NB4 (cell line): ENCODE measurements at places on chromosomes 4 and X.

GRCh38 chr4:1839282-1839681, 16.7 kb downstream of the LETM1 start:
- DNase-seq, result no peak

DNA sequence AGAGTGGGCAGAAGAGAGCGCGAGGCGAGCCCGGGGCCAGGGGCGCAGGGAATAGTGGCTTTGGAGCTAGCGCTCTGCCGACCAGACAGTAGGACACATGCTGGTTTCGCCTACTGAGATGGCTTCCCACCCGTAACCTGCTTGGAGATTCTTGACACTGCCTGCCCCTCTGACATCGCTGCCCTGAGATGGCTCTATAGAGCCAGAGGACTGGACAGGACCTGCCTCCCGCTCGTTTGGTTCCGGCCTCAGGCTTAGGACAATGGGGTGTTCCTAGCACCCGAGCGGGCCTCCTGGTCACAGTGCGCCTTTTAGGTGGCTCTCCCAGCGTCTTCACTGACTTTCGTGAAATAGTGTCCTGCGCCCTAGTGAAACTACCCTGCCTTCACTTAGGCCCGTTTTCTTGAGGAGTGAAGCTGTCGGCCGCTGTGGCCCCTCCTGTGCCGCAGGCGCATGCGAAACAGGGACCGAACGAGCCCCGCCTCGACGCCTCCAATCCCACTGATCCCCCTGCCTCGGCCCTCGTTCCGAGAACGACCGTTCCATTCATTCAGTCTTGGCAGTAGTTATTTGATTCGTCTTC, 608 bp downstream of the TAF1 start:
- peak; percentile 60 for DNase-seq

DNA sequence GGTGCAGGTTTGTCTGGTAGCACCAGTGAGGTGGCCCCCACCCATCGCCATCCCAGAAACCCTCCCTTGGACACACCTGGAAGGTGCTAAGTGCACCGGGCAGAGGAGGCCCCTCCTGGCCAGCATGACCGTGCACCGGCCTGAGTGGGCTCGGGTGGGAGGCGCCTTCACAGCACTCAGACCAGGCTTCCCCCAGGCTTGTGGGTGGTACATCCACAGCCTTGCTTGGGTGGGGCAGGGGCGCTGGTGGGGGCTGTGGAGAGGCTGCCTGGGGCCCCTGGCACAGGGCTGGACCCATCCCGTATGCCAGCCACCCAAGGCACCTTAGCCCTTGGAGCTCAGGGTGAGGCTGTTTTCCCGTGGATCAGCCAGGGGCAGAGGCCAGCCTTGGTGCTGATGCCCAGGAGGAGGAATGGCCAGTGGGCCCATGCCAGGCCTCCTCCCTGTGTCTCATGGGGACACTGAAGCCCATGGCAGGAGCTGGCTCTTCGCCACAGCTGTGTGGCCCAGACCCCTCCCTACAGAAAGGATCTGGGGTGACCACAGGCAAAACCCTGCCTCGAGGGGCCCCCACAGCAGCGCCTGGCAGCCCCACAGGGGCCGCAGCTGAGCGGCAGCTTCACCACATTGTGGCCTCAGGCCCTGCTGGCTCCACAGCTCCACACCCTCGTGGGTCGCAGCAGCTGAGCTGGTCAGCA, 21.4 kb downstream of the NKX1-1 start:
- no peak for DNase-seq

DNA sequence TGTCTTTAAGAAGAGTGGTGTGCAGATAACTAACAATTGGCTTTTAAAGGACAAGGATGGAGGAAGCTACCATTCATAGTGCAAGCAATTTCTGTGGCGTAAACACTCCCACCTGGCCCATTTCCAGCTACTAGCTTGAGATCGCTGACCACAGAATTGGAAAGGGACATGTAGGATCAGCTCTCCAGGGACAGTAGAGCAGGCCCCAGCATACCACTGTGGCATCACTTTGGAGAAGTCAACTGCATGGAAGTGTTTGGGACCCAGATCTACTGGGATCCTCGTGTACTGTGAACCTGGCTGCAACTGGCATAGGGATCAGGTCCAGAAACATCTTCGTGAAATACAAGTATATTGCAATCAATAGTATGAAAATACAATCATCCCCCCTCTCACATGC, 515.0 kb downstream of the INPP4B start:
- DNase-seq, result no peak

GRCh38 chrX:148416931-148417330, 83.5 kb upstream of the AFF2 start:
- DNase-seq, result no peak

DNA sequence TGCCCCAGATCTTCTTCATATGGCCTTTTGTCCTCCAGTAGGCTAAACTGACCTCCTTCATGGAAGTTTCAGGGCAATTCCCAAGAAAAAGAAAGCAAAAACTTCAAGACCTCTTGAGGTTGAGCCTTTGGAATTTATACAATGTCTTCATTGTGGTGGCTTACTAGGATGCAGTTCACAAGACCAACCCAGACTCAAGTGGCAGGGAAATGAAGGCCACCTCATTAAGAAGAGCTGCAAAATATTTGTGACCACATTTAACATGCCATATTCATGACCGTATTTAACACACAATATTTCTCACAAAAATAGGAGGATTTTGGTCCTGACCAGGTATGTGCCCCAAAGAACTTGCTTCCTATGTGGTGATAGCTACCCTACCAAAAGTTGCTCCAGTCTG, 605.5 kb upstream of the PITX2 start:
- DNase-seq, result no peak

DNA sequence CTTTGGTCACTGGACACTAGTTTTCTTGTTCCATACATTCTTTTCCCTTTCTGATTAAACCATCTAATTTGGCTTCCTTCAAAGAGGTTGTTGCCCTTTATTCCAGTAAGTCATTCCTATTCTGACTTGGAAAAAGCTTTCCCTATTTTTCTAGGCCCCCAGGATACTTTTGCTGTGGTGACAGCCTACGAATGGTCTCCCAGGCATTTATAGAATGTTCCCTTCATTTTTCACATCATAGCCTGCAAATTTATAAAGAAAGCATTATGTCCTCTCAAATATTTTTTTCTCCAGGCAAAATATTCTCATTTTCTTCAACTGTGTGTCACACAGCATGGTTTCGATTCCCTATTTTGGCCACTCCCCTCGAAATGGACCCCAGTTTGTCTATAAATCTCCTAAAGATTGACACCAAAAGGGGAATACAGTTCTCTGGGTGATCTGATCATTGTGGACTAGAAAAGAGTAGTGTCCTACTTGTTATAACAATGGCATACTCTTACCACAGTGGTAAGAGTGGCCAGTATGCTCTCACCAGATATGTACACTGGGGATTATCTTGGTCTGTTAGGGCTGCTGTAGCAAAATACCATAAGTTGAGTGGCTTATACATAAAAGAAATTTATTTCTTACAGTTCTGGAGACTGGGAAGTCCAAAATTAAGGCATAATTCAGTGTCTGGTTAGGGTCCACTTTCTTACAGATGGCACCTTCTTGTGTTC, 41.5 kb upstream of the BMP2K start:
- DNase-seq, result no peak

GRCh38 chr4:38610521-38610920, 53.5 kb upstream of the KLF3 start:
- DNase-seq, result no peak

DNA sequence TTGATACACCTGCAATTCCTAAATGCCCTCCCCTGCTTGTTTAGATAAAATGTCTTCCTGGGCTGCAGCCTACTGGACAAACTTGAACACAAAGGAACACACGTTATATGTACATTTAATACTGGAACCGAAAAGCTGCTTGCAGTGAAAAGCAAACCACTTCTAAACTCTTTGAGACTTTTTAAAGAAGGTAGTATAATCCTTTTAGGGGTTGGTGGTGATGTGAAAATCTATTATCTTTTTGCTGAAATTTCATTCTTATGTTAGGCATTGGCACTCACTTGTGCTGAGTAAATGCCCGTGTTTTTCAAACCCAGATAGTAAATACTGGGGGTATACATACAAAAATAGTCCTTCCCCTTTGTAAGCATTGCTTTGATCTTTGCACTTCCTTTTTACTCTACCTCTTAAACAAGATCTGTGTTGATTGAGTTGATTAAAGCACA, 2.2 kb downstream of the NFKB1 start:
- peak; percentile 50 for DNase-seq

- DNase-seq, result no peak
Observed at GRCh38 chr4:145045180-145045579, 52.8 kb downstream of the ANAPC10 start.

GRCh38 chr4:74316397-74316796, 8.1 kb downstream of the EPGN start:
- DNase-seq, result no peak

GRCh38 chr4:181646864-181647263, 596.3 kb upstream of the TENM3 start:
- no peak for DNase-seq

GRCh38 chr4:40908702-40909362, 159.1 kb downstream of the NSUN7 start:
- DNase-seq, result peak; percentile 90

- DNase-seq, result peak; percentile 37
Observed at GRCh38 chrX:154374313-154375155, at the start of gene FLNA. FLNA (minus strand) TSS chrX:154374634; CDS start chrX:154371245, 3,389 bp downstream.

- DNase-seq, result no peak
Observed at GRCh38 chrX:119374736-119375135, 24.4 kb upstream of the SLC25A43 start.

DNA sequence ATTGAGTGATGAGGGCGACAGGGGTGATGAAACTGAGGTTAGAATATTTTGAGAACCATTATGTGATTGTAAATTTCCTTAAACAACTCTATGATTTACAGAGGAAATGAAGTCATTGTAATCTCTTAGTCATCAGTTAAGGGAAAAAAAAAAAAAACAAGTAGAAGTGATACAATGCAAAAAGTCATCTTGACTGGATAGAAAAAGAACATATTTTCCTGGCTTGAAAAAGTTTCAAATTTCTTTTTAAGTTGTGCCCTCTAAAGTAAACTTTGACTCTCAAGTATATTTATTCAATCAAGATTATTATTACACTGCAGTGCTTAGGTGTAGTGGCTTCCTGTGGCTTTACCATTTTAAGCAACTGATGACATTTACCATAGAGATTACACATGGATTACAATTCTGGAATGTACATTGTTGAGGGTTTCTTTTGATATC, 40.6 kb downstream of the GABRB1 start:
- DNase-seq, result no peak

DNA sequence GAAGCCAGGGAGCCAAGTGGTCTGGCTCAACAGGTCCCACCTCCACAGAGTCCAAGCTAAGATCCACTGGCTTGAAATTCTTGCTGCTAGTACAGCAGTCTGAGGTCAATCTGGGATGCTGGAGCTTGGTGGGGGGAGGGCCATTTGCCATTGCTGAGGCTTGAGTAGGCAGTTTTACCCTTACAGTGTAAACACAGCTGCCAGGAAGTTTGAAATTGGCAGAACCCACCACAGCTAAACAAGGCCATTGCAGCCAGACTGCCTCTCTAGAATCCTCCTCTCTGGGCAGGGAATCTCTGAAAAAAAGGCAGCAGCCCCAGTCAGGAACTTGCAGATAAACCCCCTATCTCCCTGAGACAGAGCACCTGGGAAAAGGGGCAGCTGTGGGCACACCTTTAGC, 84.9 kb downstream of the EDA2R start:
- no peak for DNase-seq

- DNase-seq, result no peak
Observed at GRCh38 chrX:102546828-102547493, 30.4 kb upstream of the TMSB15A start.

- no peak for DNase-seq
Observed at GRCh38 chr4:5101571-5101970, 50.3 kb downstream of the STK32B start.

DNA sequence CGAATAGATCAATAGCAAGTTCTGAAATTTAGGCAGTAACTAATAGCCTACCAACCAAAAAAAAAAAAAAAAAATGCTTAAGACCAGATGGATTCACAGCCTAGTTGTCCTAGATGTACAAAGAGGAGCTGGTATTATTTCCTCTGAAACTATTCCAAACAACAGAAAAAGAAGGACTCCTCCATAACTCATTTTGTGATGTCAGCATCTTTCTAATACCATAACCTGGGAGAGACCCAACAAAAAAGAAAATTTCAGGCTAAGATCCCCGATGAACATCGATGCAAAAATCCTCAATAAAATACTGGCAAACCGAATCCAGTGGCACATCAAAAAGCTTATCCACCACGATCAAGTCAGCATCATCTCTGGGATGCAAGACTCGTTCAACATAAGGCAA, 1557.9 kb downstream of the C4orf33 start:
- DNase-seq, result no peak

DNA sequence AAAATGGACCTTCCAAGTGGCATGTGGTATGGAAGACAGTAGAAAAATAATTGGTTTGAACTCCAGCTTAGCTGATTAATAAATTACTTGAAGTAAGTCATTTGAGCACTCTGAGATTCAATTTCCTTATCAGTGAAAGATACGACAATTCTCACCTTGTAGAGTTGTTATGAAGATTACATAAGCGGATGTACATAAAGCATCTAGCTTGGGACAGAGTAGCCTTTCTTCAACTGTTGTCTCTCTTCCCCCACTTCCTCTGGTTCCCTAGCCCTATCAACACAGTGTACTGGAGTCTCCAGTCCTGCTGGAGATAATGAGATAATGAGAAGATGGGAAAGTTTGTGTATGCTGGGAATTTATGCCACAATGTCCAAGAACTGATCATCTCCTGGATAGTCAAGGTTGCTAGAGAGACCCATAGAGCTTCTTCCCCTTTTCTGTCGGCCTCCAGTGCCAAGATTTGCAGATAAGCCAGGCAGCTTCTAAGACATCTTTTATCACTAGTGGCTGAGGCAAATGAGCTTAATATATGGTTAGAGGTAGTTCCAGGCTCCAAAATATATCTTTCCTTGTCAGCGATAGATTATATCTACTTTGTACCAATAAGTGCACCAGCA, 33.9 kb downstream of the VSIG4 start:
- DNase-seq, result peak; percentile 75

GRCh38 chr4:94636004-94636403, 121.8 kb upstream of the BMPR1B start:
- no peak for DNase-seq

DNA sequence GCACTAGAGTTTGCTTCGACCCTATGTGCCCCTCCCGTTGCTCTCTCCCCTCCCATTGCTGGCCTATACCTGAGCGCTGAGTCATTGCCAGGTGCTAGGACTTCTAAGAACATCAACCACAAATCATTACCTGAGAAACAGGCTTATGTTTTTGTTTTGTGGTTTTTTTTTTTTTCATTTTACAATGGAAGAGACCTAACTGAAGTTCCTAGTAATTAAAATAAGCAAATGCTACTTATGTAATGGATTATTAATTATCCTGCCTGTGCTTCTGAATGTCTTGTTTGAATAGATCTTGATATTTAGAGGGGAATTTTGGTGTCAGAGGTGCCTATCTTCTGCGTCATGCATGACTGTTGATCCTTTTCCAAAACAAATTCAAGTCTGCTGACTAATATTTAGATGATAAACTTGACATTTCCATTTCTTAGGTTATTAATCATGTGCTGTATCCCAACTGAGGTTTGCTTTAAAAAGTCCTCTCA, 275.4 kb upstream of the CPEB2 start:
- no peak for DNase-seq

- no peak for DNase-seq
Observed at GRCh38 chr4:39963656-39964055, 14.1 kb downstream of the PDS5A start.

- peak; percentile 13 for DNase-seq
Observed at GRCh38 chr4:174210354-174210753, 73.1 kb downstream of the FBXO8 start.
